CD8-positive, alpha-beta memory T cell (primary cell): ENCODE measurements at places on chromosomes 13 and 19. TPM values are rescaled to one million over a fixed set of nuclear protein-coding genes. Genes with fewer than 3 reads are reported as not detected.

The NLRP7 gene
- total RNA-seq = not detected

The TMEM272 gene
- total RNA-seq = 0.35 TPM

The F10 gene
- total RNA-seq = not detected

The RNF17 gene
- not detected for total RNA-seq

DNA sequence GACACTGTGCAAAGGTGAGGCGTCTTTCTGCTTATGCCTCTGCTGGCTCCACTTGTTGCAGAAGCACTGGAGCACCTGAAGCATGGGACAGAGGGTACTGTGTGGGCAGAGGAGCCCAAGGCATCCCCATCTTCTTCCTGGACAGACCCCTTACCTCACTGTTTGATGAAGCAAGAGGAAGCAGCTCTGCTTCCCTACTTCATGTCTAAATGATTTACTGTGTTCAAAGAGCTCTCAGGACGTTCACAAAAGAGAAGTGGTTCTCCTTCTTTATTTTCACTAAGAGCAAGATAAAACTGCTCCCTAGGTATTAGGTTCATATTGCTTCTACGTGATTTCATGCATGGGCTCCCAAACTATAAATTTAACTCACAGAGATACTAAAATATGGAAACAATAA, 1635.4 kb upstream of the SLC10A2 start:
- H3K4me3 ChIP-seq = no peak overlapping the region
- no peak overlapping the region for H3K27ac ChIP-seq
- H3K27me3 ChIP-seq = no peaks in the 10 kb centered on the region
- H3K36me3 ChIP-seq = no peaks in the 10 kb centered on the region

GRCh38 chr13:44433863-44434765, 60.5 kb downstream of the SERP2 start:
- H3K27me3 ChIP-seq = peaks cover 7% of the 10 kb centered on the region
- no peak for DNase-seq
- no peak overlapping the region for H3K4me3 ChIP-seq
- peaks cover 22% of the 10 kb centered on the region for H3K4me1 ChIP-seq

- no peak overlapping the region for H3K4me3 ChIP-seq
- no peaks in the 10 kb centered on the region for H3K36me3 ChIP-seq
These were observed 1.7 kb upstream of the SIGLEC7 start for GRCh38 chr19:51140441-51140840.

- peak; percentile 32 for DNase-seq
- H3K4me3 ChIP-seq = peak overlapping the region; percentile 76
- no peaks in the 10 kb centered on the region for H3K27me3 ChIP-seq
- peaks cover 38% of the 10 kb centered on the region for H3K4me1 ChIP-seq
These were observed 3.5 kb downstream of the IER2 start for GRCh38 chr19:13153569-13154240.

DNA sequence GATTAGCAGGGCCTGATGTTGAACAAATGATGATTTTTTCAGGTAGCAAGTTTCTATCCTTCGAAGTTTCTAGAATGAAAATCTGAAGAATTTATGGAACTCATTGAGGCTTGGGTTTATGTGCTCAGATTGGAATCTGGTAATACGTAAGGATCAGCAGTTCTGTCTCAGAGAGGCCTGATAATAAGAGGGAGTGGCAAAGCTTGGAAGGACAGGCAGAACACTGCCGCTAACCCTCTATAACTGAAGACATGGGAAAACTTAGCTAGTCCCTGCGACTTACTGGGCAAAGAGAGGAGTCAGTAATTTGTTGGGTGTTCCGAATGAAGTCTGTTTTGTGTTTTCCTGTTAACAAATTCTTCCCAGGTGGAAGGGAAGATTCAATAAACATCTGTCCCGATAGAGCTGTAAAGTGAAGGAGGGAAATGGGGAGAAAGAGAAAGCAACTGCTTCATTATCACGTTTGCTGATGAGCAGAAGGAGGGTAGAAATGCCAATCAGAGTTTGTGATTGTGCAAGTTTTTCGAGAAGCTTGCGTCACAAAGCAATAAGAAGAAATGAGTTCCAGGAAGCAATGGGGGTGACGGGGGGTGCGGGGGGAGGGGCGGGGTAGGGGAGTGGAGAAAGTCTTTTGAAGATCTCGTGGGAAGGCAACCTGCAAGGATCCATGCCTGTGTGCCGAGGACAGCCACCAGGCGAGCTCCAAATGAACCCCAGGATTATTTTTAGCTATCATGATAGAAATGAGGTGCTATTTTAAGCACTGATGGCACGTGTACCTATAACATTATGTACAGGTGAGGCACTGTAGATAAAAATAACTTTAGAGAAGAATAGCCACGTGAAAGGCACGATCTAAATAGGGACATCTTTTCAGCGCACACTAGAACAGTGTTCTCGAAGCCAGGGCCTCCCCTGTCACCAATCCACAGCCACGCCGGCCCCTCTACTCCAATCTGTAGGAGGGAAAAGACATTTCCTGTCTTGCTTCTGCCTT, 224.1 kb downstream of the FGF9 start:
- no peak overlapping the region for H3K27ac ChIP-seq
- no peaks in the 10 kb centered on the region for H3K27me3 ChIP-seq
- H3K36me3 ChIP-seq = no peaks in the 10 kb centered on the region

DNA sequence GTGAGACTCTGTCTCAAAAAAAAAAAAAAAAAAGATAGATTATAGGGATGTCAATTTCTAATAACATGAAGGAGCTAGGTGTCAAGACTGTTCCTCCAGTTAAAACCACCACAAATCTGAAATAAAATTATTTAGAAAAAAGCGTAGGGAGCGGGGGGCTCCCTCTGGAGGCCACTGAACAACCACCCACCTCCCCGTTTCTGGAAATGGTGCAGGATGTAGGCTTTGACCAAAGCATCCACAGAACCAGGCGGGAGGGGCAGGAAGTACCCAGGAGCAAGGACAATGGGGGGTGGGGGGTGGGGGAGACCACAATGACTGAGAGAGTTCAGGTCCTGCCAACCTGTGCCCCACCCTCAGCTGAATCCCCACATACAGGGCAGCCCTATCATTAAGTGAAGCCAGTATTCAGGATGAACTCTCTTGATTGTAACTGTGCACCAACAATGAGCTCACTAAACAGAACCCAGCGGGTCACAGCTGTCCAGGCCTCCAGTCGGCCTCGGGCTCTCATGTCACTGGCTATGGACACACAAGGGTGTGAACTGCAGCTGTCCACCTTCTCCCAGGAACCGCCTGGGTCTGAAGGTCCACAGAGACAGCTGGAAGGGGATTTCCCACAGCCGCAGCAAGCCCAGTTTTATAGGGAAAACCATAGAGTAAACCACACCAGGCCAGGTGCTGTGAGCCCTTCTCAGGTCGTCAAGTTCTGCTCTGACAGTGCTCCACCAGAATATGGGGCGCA, 6.6 kb downstream of the ZSCAN18 start:
- H3K36me3 ChIP-seq = no peaks in the 10 kb centered on the region
- DNase-seq = no peak
- H3K27me3 ChIP-seq = no peaks in the 10 kb centered on the region
- H3K4me1 ChIP-seq = no peaks in the 10 kb centered on the region

DNA sequence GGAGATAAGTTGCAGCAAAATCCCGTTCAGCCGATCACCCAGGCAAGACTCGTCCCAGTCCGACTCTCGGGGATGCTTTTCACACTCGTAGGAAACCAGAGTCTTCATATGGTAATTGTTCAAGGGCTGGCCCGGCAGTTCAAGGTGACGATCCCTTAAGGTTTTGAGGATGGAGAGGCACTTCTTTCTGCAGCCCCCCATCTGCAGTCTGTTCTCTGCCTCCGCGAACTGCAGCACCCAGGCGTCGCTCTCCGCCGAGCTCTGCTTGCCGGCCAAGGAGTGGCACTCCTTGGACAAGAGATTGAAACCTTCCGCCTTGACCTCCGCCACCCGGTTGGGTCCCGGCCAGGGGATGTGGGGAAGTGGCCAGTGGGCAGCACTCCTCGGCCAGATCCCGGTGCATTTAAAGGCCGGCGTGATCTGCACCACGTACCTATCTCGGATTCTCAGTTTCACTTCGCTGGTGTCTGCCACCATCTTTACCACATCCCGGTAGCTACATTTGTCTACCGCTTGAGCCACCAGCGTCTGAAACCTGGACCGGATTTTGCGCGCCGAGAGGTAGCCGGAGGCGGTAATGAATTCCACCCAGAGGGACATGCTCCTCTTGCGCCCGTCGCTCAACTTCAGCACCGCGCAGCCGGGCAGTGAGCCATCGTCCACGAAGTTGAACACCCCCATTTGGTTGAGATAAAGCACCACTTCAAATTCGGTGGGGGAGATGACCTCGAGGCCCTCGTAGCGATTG, 1.1 kb downstream of the MAB21L1 start:
- DNase-seq = no peak
- peaks cover 8% of the 10 kb centered on the region for H3K4me1 ChIP-seq
- peak overlapping the region; percentile 35 for H3K4me3 ChIP-seq
- H3K27ac ChIP-seq = no peak overlapping the region
- H3K27me3 ChIP-seq = peaks cover 21% of the 10 kb centered on the region

GRCh38 chr19:305240-306150, 14.3 kb upstream of the PLPP2 start:
- no peak overlapping the region for H3K27ac ChIP-seq
- H3K4me3 ChIP-seq = no peak overlapping the region
- H3K36me3 ChIP-seq = no peaks in the 10 kb centered on the region
- H3K27me3 ChIP-seq = no peaks in the 10 kb centered on the region
- no peaks in the 10 kb centered on the region for H3K4me1 ChIP-seq

DNA sequence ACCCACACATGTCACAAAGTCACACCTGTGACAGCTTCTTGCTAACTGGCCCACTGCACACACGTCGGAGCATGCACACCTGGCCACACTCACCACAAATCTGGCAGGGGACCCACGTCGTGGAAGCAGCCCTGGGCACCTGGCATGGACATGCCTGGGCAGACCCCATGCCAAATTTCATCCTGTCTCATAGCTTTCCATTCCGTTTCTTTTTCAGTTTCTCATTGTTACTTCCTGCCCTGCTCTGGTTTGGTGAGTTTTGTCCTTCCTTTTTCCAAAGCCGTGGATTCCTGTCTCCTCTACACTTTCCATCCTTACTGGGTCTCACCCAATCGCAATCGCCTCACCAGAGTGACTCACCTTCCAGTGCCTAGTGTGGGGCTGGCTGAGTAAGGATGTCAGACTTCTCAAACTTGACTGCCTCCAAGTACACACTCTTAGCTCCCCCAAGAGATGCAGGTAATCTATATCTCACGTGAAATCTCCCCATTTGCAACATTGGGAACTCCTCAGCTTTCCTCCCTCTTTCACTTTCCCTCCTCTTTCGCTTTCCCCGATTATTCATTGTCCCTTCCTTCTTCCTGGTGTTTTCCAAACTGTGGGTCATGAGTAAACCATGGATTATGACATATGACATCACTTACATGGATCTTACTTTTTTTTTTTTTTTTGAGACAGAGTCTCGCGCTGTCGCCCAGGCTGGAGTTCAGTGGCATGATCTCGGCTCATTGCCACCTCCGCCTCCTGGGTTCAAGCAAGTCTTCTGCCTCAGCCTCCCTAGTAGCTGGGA, 1.6 kb upstream of the BBC3 start:
- no peak overlapping the region for H3K4me3 ChIP-seq
- H3K27me3 ChIP-seq = no peaks in the 10 kb centered on the region
- H3K36me3 ChIP-seq = no peaks in the 10 kb centered on the region
- DNase-seq = no peak
- H3K27ac ChIP-seq = no peak overlapping the region
- peaks cover 34% of the 10 kb centered on the region for H3K4me1 ChIP-seq

DNA sequence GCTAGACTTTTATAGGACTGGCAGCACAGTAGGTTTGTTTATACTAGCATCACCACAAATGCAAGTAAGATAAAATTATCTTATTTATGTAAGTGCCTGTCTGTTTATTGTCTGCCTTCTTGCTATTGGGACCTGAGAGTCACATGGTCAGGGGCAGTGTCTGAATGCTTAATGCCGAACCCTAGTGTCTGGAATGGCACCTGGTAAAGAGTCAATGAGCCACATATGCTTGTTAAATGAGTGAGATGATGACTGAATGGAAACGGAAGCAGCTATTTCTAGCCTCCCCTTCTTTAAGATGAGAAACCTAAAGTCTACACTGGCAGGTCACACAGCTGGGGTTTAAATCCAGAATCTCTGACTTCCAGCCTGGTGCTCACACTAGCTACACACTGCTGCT, 92.2 kb downstream of the STOML3 start:
- H3K27me3 ChIP-seq = no peaks in the 10 kb centered on the region
